A172 (cell line): ENCODE measurements at places on chromosomes 11 and 22. TPM values are rescaled to one million over a fixed set of nuclear protein-coding genes. Genes with fewer than 3 reads are reported as not detected.

Gene GAB2
- 12.1 and 18.3 TPM in 2 replicates for total RNA-seq

Gene MAPK8IP1
- total RNA-seq = 24.0 and 24.2 TPM in 2 replicates

Gene CNGA4
- 0.17 TPM in 1 of 2 replicates, not detected in the other for total RNA-seq

Gene MAP6
- total RNA-seq = 8.9 and 10.6 TPM in 2 replicates

Gene KCNJ5
- 0.21 and 0.46 TPM in 2 replicates for total RNA-seq

Gene RHOG
- total RNA-seq = 40.6 and 50.9 TPM in 2 replicates

Gene SCGB2A2
- not detected in 2 replicates for total RNA-seq

Gene TMEM223
- total RNA-seq = 23.4 and 30.1 TPM in 2 replicates
